ENCODE measurements at places on chromosomes 5 and 9. TPM values are rescaled to one million over a fixed set of nuclear protein-coding genes. Genes with fewer than 3 reads are reported as not detected.

Gene QSOX2
- total RNA-seq: 20.5 TPM

Gene SPINK13
- total RNA-seq: not detected

Gene PCDHGA7
- 11.2 TPM for total RNA-seq

Gene BBLN
- 103 TPM for total RNA-seq

Gene BARHL1
- not detected for total RNA-seq

Gene CARD9
- total RNA-seq: 7.9 TPM

Gene IFNA21
- total RNA-seq: not detected

Gene C5orf52
- total RNA-seq: not detected

Gene PTGS1
- total RNA-seq: 3.2 TPM

Gene CCDC112
- total RNA-seq: 20.0 TPM

Gene FAM221B
- total RNA-seq: not detected

Gene TRPM3
- 207 TPM for total RNA-seq

Gene RGMB
- 31.9 TPM for total RNA-seq

Gene FGF1
- total RNA-seq: 3.8 TPM

Gene GDNF
- 0.49 TPM for total RNA-seq

Gene KIF24
- total RNA-seq: 4.3 TPM

Gene HAVCR1
- not detected for total RNA-seq

Gene SPATA9
- not detected for total RNA-seq

Gene MARVELD2
- total RNA-seq: 4.1 TPM

Gene ADRA1B
- total RNA-seq: 1.8 TPM

Gene PCDHA1
- 0.71 TPM for total RNA-seq
